ENCODE measurements at places on chromosomes 3 and 15.

DNA sequence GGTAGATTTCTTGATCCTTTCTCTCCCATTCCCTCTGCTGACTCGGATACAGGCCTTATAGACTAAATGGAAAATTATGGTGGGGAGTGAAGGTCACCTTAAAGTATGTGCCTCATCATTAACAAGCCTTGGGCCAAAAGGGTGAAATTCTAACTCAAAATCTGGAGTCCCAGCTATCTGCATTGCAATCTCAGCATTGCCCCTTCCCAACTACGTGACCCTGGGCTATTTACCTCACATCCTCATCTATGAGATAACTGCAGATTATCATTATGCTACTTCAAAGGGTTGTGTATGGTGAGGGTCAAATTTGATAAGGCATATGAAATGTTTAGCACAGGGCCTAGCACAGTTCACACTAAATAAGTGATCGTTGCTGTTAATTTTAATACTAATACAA lies 147.7 kb downstream of the WNT5A start:
- DNase-seq = no peak

DNA sequence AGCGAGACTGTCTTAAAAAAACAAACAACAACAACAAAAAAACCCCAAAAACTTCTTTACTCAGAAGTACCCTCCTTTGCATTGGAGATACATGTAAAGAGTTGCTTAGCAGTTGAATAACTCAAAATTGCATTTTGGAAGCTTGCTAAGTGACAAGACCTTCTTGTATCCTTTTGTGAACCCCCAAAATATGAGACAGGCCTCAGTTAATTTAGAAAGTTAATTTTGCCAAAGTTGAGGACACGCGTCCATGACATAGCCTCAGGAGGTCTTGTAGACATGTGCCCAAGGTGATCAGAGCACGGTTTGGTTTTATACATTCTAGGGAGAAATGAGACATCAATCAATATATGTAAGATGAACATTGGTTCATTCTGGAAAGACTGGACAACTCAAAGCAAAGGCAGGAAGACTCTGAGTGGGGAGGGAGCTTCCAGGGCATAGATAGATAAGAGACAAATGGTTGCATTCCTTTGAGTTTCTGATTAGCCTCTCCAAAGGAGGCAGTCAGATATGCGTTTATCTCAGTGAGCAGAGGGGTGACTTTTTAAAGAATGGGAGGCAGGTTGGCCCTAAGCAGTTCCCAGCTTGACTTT lies 1.7 kb upstream of the ARF4 start:
- DNase-seq = no peak

- peak; percentile 13 for DNase-seq
Observed at GRCh38 chr15:87268675-87269074, 987.9 kb downstream of the NTRK3 start.

- DNase-seq = no peak
Observed at GRCh38 chr15:99131441-99132023, 26.7 kb downstream of the SYNM start.

- DNase-seq = peak; percentile 86
Observed at GRCh38 chr3:125045965-125046364, 9.8 kb downstream of the HEG1 start.

DNA sequence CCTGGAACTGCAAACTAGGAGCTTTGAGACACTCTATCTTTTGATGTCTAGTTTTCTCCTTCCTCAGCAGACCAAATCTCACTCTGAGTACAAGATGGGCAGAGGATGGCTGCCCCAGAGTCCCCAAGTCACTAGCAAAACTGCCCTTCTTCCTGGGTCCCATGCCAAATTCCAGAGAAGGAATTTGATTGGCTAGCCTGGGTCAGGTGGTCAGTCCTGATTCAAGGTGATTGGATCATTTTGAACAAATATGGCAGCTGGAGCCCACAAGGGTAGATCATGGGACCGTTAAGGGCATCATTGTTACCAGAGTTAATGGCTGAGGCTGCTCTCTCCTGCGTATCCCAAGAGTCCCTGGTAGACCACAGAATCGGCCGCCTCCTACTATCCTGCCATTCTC lies 21.7 kb downstream of the SLC6A1 start:
- DNase-seq = no peak

DNA sequence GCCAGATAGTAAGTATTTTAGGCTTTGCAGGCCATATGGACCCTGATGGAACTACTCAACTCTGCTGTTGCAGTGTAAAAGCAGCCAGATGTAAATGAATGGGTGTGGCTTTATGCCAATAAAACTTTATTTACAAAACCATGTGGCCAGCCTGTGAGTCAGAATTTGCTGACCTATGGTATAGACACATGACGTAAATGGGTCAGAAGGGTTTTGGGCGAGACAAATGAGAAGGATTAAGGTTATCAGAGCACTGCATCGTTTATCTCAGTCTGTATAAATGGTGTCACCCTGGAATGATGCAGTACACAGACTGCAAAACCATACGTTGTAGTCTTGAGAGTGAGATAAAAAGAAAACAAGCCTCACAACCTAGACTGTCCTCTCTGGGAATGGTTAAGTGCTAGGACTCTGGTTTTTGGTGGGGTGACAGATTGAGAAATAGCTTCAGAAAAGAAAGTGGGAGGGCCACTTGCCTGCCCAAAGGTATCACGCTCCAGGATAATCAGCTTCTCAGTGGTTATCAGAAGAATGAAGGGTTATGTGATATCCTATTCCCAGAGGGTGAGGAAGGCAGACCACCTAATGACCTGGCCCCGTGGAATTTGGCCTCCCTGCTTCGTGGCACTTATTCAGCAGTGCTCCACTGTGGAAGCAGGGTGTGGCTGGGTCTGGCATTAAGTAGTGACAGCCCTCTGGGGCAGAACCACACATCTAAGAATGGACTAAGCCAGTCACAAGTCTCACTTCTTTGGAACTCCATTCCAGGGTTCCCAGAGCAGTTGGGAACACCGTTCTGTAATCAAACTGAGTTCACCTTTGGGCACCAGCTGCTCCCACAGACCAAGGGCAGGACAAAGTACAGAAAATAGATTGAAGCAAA lies 46.1 kb downstream of the ABHD5 start:
- peak; percentile 43 for DNase-seq

GRCh38 chr15:25179673-25180511 lies 225.1 kb downstream of the SNRPN start:
- DNase-seq = no peak

DNA sequence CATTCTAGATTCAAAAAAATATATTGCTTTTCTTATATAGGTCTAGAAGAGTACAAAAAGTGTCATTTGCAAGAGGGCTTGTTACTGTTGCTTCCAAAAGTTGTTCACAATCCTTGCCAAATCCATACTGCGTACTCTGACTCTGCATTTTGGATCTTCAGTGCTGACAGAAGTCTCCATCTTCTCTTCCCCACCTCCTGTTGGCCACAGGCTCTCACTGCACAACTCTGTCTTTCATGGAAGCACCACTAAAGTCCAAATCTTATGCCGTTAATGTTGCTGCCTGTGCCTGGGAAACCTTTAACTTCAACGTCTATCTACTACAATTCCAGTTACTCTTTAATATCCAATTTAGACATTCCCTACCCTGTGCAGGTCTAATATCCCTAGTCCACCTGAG lies 419.9 kb downstream of the NR2F2 start:
- DNase-seq = no peak

DNA sequence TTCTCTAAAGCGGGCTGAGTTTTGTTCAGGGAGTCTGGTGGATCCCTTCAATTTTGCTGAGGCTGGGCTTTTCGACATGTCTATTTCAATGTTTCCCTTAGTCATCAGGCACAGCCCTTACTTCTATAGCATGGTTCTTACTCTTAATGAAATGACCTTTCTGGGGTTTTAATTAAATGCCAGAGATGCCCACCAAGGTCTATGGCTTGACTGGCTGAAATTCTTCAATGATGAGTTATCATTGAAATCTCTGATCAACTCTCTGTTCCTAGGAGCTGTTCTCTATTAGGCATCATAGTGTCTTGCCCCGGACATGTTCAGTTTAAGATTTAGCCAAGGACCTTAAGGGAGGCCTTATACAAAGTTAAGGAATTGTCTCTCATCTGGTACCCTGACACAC lies 33.4 kb upstream of the KBTBD12 start:
- no peak for DNase-seq

DNA sequence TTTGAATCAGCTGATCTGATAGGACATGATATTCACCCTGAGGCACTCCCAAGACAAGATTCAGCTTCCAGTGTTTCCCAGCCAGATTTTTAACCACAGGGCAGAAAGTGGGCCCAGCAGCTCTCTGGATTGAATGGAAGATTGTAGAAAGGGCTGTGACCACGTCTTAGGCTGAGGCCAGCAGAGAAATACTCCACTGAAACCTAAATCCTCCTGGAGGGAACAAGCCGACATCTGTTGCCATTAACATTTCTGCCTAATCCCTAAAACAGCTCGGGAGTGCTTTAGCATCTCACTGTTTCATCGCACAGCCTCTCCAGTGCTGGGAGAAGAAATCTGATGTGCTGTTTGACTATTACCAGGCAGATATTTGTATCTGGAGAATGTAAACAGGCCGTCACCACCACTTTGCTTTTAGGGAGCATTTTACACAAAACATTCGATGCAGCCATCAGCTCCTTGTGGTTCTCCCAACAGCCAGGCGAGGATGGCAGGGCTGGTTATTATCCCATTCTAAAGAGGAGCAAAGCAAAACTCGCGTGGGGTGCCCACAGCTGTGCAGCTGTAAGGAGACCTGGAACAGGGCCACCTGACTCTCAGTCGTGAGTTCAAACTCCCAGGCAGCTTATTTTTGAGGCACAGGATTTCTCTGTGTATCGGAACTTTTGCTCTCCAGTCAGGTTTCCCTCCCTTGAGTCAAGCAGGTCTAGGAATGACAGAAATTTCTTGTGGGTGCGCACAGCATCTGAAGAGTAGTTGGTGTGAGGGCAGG lies 117.4 kb downstream of the LIPC start:
- DNase-seq = no peak

Measured in choroid plexus epithelial cell (primary cell).